ENCODE measurements at places on chromosomes 4 and X.

DNA sequence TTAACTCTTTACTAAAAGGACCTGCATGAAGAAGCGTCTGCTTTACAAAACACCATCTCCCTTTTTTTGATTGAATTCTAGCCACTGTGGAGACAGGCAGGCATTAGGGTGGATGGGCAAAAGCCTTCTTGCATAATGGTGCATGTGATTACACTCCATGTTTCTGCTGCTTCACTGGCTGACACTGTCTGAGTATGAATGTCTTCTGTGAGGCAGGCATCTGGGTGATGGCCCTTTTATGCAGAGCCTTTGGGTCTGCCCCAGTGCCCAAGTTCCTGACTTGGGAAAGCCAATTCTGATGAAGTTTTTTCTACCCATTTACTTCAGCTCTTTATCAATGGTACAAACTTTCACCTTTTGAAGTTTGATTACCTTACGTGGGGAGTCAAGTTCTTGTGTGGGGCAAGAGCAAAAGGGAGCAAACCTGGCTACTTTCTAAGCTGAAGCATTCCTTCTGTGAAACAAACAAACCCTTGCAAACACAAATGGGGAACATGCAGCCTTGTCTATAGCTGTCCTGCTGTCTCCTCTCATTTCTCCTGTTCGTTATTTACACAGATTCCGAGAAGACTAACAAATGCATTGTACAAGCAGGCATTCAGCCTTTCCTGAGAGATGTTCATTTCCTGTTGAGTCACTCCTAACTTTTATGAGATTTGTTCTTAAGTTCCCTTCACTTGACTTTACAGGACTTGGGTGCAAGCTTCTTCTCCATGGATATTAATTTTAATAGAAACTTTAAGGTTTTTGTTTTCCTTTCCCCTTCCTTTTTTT is 301.9 kb downstream of the TLL1 start:
- DNase-seq = no peak

- no peak for DNase-seq
Measured at GRCh38 chrX:47797084-47797483, 39.6 kb upstream of the ZNF81 start.

DNA sequence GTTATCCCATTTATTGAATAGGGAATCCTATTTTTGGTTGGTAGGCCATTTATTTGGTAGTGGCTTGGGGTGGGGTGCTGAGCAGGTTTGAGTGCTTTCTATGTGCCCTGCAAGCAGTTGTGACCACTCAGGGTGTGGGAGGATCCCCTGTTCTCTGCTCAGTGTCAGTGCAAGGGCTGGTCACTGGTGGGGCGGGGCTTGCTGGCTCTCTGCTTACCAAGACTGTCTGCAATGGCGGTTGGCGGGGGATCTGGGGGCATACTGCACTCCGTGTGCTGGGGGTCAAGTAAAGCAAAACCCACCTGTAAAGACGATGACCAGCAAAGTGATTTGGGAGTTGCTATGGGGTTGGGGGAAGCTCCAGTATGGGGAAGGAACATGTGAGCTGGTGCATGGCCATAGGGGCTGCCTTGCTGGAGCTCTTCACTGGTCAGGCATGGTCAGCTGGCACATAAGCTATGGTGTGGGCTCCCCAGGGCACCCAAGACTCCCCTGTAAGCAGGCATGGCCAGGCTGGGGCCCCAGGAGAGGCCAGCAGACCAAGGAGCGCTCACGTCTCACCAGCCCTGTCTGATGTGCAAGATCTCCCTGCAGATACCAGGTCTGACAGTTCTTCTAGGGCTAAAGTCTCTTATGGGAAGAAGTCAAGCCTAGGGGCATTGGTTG is 83.0 kb upstream of the GRXCR1 start:
- no peak for DNase-seq

GRCh38 chr4:23981328-23981727 is 91.5 kb upstream of the PPARGC1A start:
- no peak for DNase-seq

DNA sequence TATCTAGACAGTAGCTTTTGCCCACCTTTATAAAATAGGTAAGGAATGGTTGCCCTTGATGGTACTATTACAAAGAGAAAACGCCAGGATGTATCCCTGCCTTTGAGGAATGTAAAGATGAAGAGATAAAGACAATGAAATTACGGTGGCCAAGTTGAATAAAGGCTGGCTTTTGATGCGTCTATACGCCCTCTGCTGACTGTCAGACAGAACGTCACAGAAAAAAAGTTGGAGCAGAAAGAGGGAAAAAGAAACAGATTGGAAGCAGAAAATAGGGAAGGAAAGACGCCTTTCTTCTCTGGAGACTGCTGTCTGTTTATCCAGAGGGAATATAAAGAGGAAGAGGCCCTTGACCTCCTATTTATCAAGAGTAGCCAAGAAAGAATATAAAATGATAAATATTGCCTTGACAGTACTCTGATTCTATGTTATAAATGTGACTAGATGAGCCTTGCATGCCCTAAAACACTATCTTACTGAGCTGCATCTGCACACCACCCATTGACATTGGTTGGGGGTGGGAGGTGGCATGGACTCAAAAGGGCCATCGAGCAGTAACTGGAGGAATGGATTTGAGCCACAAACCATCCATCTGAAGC is 30.6 kb downstream of the PCDH19 start:
- DNase-seq = peak; percentile 8

GRCh38 chr4:79882806-79883205 is 190.2 kb downstream of the ANTXR2 start:
- no peak for DNase-seq

- no peak for DNase-seq
Measured at GRCh38 chr4:13601048-13601447, 26.5 kb downstream of the BOD1L1 start.

GRCh38 chr4:53781629-53782457 is 190.6 kb upstream of the LNX1 start:
- DNase-seq = no peak

DNA sequence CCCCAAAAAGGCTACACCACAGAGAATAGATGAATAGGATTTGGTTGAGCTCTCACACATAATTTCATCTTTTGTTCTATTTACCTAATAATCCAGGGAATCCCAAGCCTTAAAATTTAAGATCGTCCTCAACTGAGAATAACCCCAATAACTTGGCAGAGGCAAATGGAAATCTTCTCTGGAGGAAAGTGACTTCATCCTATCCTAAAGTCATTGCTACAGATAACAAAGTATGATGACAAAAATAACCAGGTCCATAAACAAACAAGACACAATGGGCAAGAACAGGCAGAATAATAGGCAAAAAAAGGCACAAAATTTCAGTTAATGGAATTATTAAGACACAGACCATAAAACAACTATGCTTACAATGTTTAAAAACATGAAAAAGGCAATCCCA is 177.3 kb upstream of the STK26 start:
- no peak for DNase-seq
